ENCODE measurements at places on chromosomes 11 and 22. TPM values are rescaled to one million over a fixed set of nuclear protein-coding genes. Genes with fewer than 3 reads are reported as not detected.

GRCh38 chr11:131583938-131584337 lies 213.5 kb downstream of the NTM start:
- no peak for DNase-seq

- DNase-seq, result no peak
These were observed 1.6 kb downstream of the RNF26 start for GRCh38 chr11:119335655-119336543.

DNA sequence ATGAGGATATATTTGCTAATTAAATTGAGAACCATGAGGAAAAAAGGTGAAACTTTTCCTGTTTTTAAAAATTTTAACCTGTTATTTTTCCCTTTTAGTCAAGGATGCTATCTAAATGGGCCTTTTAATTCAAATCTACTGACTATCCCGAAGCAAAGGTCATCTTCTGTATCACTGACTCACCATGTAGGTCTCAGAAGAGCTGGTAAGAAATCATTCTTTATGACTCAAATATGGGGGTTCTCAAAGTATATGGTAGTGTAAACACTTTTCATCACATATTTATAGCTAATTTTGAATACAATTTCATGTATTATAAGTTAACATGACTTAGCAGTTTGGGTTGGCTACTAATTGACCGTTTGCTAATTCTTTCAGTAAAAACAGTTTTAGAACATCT lies 88.2 kb downstream of the CYP2R1 start:
- DNase-seq, result no peak

MS4A6A gene
- total RNA-seq, result 2.3 TPM

- DNase-seq, result no peak
These were observed 374.3 kb upstream of the MPPED2 start for GRCh38 chr11:30960387-30960992.

DNA sequence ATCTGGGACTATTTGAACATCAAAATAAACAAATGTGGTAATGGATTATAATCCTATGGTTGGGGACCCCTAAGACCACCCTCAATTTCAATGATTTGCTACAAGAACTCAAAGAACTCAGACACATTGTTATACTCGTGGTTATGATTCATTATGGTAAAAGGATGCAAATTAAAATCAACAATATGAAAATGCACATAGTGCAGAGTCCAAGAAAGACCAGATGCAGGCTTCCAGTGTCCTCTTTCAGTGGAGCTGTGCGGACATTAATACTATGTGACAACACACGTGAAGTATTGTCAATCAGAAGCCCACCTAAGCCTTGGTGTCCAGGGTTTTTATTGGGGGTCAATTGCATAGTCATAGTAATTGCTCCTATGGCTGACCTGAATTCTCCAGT lies 9.2 kb upstream of the QSER1 start:
- DNase-seq, result no peak

DNA sequence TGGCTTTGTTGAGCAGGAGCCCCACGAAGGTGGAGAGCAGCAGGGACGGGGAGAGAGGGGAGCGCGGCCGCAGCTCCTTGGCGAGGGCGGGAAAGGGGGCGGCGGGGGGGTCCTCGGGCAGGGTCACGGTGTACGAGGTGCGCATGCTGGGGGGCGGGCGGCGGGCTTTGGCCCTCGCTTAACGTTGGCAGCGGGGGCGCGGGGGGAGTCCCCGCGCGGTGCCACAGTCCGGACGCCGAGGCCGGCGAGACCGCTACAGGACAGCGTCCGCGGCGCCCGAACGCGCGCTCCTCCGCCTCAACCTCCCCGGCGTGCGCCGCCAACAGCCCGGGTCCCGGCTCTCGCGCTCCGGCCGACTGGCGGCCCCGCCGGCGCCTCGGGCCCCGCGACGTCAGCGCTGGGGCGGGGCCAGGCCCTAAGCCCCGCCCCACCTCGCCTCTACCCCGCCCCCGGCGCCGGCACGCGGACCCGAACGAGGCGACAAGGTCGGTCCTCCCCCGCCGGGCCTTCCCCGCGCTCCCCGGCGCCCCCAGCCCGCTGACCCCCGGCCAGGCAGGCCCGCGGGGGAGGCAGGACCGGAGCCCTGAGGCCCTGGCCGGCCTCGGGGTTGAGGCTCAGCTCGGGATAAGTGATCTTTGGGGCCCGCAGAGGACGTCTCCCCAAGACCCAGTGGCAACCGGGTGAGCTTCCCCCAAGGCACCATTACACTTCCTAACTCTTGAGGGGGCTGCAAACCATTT lies 17.5 kb downstream of the USP2 start:
- no peak for DNase-seq

DNA sequence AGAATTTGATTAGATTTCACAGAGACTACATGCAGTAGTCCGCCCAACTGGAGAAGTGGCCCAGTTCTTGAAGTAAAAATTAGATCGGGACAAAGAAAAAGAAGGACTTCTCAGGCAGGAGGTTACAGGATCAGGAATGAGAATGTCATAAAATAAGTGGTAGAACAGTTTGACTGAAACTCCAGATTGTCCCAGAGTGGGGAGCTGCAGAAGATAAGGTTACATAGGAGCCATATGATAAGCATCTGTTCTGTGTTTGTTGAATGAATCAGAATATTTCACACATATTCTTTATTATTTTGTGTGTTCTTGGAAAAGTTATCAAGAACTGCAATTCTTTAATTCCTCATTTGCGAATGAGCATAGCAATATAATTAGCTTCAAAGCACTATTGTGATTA lies 210.6 kb downstream of the AASDHPPT start:
- no peak for DNase-seq

GRCh38 chr11:61477727-61478148 lies 30.8 kb upstream of the LRRC10B start:
- DNase-seq, result no peak

- DNase-seq, result no peak
These were observed 45.3 kb downstream of the CADM1 start for GRCh38 chr11:115458877-115459276.

GRCh38 chr11:14774721-14775120 lies 117.3 kb downstream of the CYP2R1 start:
- no peak for DNase-seq

- DNase-seq, result no peak
These were observed 19.1 kb upstream of the BSX start for GRCh38 chr11:123000721-123001120.

GRCh38 chr11:117734601-117735024 lies 62.4 kb downstream of the DSCAML1 start:
- DNase-seq, result no peak

DNA sequence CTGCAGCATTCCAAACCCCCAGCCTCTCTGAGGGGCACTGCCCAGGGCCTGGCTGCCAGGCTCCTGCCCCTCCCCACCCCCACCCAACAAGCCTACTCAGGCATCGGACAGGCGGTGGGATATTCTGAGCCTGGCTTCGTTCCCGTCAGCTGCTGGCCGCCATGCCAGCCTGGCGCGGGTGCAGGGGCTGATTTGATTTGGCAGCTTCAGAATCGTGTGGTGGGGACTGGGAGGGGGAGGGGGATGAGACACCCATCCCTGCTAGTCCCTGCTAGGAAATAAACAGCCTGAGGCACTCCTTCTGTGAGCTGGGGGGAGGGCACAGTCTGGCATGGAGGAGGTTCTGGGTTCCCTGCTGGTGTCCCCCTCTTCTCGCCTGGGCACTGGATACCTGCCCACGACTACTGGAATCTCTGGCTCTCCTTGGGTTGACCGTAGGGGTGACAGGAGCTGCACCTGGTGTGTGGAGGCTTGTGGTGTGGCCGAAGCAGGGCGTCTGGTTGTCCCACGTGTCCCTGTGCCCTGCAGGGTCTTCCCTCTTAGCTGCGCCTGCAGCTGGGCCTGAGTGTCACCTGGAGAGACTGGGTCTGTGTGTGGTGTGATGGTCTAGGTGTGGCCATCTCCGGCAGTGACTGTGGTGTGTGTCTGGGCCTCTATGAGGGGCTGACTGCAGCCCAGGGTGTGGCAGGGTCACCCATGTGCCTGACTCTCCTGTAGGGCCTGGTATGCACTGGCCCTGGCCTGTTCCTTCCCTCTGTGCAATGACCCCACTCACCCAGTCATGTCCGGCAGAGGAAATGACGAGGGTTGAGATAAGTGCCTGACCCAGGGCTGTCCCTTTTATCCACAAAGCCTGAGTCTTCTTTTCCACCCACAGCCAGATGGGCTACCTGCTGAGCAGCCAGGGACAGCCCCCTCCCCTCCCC lies 42.2 kb downstream of the PDE2A start:
- no peak for DNase-seq

- no peak for DNase-seq
These were observed 158.8 kb upstream of the NAV2 start for GRCh38 chr11:19553683-19554333.

DNA sequence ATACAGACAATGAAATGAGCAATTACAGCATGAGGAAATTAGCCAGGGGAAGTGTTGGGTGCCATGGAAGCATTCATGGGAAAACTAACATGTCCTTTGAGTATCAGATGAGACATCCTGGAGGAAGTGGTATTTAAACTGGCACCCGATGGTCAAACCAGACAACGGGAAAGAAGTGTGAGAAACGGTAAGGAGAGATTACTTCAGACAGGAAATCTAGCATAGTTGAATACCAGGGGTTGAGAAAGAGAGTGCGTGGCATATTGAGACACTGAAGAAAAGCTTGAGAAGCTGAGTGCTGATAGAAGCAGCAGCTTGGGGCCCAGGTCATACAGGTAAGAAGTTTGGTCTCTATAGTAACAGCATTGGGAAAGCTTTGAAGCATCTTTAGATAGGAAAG lies 175.3 kb downstream of the C11orf87 start:
- DNase-seq, result no peak

STX3 gene
- total RNA-seq, result 64.0 TPM

All from kidney epithelial cell (primary cell).